K562 (cell line): ENCODE measurements at places on chromosomes 1 and 21. TPM values are rescaled to one million over a fixed set of nuclear protein-coding genes. Genes with fewer than 3 reads are reported as not detected.

TTLL10 gene
- not detected in 2 replicates for total RNA-seq

DNA sequence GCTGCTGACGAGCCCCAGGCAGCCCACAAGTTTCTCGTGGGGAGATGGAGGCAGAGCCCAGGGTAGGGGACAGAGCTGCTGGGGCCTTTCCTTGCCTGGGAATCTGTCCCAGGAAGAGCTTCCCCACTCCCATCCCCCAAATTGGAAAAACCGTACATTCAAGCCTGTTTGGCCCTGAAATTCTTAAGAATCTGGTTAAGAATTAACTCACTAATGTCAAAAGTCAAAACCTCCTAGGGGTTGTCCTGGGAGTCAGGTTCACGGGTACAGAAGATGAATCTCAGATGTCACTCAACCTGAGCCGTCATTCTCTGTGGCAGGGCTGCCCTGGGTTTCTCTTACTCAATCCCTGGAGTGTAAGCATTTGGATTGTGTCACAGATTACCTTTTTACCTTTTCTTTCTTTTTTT is 8.4 kb downstream of the C1orf115 start:
- no peak for DNase-seq

LRRC52 gene
- not detected in 2 replicates for total RNA-seq

GRCh38 chr1:10155087-10155712 is 55.2 kb upstream of the KIF1B start:
- no peak for DNase-seq

- DNase-seq: no peak
Measured at GRCh38 chr1:34713443-34713842, 41.4 kb upstream of the GJB5 start.

DNA sequence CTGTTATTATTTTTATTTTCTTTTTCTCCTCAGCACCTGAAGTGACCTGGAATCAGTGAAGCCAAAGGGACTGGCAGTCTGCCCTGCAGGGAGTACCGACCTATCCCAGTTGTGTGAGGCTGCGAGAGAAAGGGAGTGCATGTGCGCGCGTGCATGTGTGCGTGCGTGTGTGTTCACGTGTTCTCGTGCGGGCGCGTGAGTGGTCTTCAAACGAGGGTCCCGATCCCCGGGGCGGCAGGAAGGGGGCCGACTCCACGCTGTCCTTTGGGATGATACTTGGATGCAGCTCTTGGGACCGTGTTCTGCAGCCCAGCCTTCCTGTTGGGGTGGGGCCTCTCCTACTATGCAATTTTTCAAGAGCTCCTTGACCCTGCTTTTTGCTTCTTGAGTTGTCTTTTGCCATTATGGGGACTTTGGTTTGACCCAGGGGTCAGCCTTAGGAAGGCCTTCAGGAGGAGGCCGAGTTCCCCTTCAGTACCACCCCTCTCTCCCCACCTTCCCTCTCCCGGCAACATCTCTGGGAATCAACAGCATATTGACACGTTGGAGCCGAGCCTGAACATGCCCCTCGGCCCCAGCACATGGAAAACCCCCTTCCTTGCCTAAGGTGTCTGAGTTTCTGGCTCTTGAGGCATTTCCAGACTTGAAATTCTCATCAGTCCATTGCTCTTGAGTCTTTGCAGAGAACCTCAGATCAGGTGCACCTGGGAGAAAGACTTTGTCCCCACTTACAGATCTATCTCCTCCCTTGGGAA is 123.3 kb downstream of the PRDM2 start:
- DNase-seq: no peak

SHISAL2A gene
- total RNA-seq: 0.11 TPM in 1 of 2 replicates, not detected in the other

- no peak for DNase-seq
Measured at GRCh38 chr1:228350831-228351781, 55.5 kb downstream of the TRIM11 start.

GPR52 gene
- total RNA-seq: 0.98 and 1.1 TPM in 2 replicates

DNA sequence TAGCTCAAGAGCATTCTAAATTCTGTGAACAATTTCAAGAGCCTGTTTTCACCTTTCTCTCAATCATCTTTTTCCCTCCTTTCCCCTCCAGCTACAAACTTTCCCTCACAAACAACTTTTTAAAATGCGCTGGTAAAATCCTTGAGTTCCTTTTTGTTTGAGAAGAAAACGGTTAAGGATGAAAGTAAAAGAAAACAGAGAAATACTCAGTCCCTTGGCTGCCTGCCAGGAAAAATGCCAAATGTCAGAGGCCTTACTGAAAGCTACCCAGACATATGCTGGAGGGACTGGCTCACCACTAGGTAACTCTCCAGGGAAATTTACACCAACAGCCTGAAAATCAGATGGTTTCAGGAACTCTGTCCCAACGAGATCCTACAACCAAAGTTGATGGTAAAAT is 11.0 kb upstream of the SERBP1 start:
- no peak for DNase-seq

POU3F1 gene
- total RNA-seq: not detected in 2 replicates

FYB2 gene
- not detected in 2 replicates for total RNA-seq
